ENCODE measurements at places on chromosomes 2 and 18.

GRCh38 chr18:2883076-2883735 lies 36.4 kb downstream of the EMILIN2 start:
- no peak for DNase-seq

DNA sequence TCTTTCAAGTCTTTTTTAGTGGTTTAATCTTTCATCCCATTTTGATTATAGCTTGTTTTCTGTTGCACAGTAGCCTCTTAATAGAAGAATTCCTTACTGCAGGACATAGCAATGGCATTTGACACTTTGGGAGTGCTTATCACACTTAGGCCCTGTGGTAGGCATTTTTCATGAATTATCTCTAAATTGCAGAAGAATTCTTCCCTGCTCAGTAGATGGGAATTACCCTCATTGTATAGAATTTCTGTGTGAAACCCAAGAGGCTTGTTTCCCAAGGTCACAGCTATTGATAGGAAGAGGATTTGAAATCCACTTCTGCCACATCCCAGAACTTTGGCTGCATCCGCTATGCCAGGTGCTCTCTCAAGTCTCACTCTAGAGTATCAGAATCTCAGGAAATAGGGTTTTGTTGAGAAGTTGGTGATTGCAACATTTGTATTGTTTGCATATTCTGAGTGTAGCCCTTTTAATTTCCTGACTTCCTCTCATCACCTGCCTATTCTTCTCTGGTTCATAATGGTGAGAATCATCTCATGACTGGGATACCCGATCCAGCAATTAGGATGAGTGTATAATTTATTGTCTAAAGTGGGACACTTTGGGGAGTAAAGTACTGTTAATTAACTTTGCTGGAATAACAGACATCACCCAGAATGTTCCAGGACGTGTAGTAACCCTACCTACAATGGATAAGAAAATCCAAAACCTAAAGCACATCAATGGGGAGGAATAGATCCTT lies 255.2 kb upstream of the RASGRP3 start:
- no peak for DNase-seq

DNA sequence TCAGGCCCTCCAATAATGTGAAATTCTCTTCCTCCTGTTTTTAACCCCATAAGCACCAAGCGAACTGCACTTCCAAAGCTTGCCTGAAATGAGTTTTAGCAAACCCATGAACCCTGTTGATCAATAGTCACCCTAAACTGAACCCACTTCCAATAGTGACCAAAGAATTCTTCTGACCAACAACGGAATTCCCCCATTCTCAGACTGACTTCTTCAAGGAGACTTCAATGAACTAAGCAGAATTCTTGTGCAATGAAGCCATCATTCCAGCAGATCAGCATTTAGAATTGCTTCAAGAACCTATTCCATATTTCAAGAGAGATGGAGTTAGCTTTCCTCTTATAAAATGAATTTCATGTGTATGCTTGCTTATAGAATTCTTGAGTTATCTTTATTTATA lies 176.9 kb upstream of the FN1 start:
- peak; percentile 73 for DNase-seq

DNA sequence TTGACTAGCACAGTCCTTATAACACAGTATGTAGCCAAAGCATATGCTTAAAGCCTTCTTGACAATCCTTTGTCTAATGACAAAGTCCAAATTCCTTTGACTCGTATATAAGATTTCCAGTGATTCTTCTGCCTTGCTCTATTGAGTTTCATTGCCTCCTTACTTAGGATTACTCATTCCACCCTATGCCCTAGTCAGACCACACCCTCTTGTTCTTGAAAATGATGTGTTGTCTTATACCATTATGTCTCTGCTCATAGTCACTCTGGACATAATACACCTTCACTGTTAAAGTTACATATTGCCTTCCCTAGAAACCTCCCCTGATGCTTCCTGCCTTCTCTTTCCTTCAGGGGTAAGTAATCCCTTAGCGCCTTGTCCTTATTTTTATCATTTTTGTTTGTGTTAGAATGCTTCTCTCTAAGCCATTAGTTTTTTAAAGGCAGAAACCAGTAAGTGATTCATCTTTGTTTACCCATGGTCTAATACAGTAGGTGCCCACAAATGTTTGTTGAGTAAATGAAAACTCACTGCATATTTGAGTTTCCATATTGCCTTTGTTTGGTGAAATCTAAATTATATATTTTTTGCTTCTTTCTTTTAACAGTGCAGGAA lies 19.3 kb downstream of the GPD2 start:
- DNase-seq, result peak; percentile 41

DNA sequence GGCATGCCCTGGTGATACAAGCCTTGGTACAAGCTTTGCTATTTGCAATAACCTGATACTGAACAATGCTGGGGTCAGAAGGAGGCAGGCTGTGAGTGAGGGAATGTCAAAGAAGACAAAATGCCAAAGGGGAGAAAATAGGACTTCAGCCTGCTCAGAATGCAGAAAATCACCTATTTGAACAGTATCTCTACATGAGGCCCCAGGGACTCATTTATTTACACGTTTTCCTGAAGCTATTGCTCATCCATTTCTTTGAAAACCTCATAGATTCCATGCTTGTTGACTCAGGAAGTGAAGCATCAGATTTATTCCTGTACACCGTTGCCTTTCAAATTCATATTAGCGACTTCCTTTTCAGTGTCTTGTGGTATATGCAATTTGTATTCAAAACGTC lies 69.4 kb upstream of the CBLN2 start:
- DNase-seq, result no peak

- DNase-seq, result peak; percentile 52
Observed at GRCh38 chr2:113795405-113795920, 39.0 kb upstream of the SLC35F5 start.

DNA sequence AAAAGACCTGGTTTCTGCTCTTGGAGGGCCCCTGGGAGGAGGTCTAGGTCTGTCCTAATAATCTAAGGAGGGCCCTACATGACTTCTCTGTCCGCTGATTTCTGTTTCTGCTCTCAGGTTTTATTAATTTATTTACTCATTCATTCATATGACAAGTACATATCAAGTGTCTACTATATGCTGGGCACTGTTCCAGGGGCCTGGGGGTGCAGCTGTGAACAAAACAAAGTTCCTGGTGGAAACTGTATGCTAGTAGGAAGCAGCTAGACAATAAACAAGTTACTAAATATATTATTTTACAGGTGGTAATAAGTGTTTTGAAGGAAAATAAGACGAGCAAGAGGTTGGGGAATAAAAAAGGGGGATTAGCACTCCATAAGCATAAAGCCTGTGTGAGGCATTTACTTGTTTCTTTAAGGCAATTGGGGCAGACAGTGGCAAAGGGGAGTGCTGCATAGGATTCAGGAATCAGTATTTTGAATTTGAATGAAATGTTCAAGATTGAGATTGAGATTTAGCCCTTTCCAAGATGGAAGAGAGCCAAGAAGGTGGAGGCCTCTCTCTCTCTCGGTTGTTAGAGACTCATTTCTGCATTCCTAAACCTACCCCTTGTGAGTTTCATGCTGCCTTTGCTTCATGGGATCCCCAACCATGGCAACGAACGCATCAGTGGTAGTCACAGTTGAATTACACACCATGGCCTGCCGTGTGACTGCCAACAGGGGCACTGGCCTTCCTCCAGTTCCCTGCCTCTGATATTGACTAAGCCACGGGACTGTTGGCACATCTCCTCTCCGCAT lies 28.3 kb downstream of the DRC1 start:
- peak; percentile 2 for DNase-seq

DNA sequence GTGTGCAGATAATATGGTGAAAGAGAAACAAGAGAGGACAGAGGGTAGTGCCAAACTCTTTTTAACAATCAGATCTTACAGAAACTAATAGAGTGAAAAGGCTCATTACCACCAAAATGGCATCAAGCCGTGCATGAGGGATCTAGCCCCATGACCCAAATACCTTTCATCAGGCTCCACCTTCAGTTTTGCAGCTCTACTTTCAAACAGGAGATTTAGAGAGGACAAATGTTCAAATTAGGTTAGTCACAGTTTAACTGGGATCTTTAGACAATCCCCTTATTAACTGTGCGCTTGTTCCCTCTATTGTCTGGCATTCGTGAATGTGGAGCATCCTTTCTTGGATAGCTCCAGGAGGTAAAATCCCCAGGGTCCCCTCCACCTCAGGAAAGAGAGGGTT lies 1209.3 kb upstream of the CHAC2 start:
- no peak for DNase-seq
